Liver (tissue), 10 donors: ENCODE measurements at places on chromosomes 16 and 17. TPM values are rescaled to one million over a fixed set of nuclear protein-coding genes. Genes with fewer than 3 reads are reported as not detected.

Gene GPRC5C
- polyA plus RNA-seq = 195 TPM

Gene CACNG5
- not detected for polyA plus RNA-seq

Gene MYH2
- polyA plus RNA-seq = not detected

Gene PLXDC1
- polyA plus RNA-seq = 0.17 TPM

Gene ITGAL
- 4.3 TPM for polyA plus RNA-seq

Gene TPSB2
- 12.7 TPM for polyA plus RNA-seq

Gene PRR15L
- 0.83 TPM for polyA plus RNA-seq

Gene ZNF385C
- polyA plus RNA-seq = 0.06 TPM

Gene TELO2
- 19.3 TPM for polyA plus RNA-seq

Gene TBC1D3K
- polyA plus RNA-seq = not detected

Gene MATCAP1
- polyA plus RNA-seq = 1.5 TPM

Gene ITPRIPL2
- polyA plus RNA-seq = 5.4 TPM

Gene CRISPLD2
- 2.6 TPM for polyA plus RNA-seq

Gene ITGAD
- 2.1 TPM for polyA plus RNA-seq

Gene SPATA32
- polyA plus RNA-seq = not detected

Gene MEFV
- 0.36 TPM for polyA plus RNA-seq

Gene PDF
- polyA plus RNA-seq = 22.2 TPM

Gene EVPLL
- polyA plus RNA-seq = 0.44 TPM

Gene KRTAP4-6
- polyA plus RNA-seq = not detected

Gene CFAP97D1
- not detected for polyA plus RNA-seq

Gene TXNL4B
- polyA plus RNA-seq = 6.6 TPM

Gene PDXDC1
- polyA plus RNA-seq = 63.7 TPM

Gene WSCD1
- 0.95 TPM for polyA plus RNA-seq

Gene C16orf54
- 0.38 TPM for polyA plus RNA-seq

Gene ZNF48
- 2.3 TPM for polyA plus RNA-seq

Gene CFAP52
- not detected for polyA plus RNA-seq

Gene TRIM72
- 0.10 TPM for polyA plus RNA-seq

Gene G6PC1
- 144 TPM for polyA plus RNA-seq

Gene MT1G
- 4,443 TPM for polyA plus RNA-seq

Gene DNAH2
- polyA plus RNA-seq = 0.07 TPM

Gene ATP2A1
- polyA plus RNA-seq = 0.07 TPM

Gene SEC14L1
- 19.0 TPM for polyA plus RNA-seq

Gene FBXW10
- 0.25 TPM for polyA plus RNA-seq

Gene GNAO1
- polyA plus RNA-seq = 10.8 TPM

Gene CACNA1G
- not detected for polyA plus RNA-seq

Gene PRSS27
- polyA plus RNA-seq = 0.22 TPM

Gene PYY
- polyA plus RNA-seq = not detected

Gene DNAH9
- not detected for polyA plus RNA-seq

Gene EPOP
- polyA plus RNA-seq = 1.9 TPM

Gene CSH1
- not detected for polyA plus RNA-seq

Gene SULT1A4
- not detected for polyA plus RNA-seq

Gene PRDM7
- not detected for polyA plus RNA-seq

Gene ARL5C
- polyA plus RNA-seq = not detected

Gene PPY
- polyA plus RNA-seq = not detected

Gene C1QTNF8
- polyA plus RNA-seq = not detected

Gene KCNJ18
- not detected for polyA plus RNA-seq

Gene LITAFD
- not detected for polyA plus RNA-seq

Gene NDEL1
- 15.3 TPM for polyA plus RNA-seq

Gene UBALD2
- polyA plus RNA-seq = 5.5 TPM
